ENCODE measurements at places on chromosomes 16 and 17. TPM values are rescaled to one million over a fixed set of nuclear protein-coding genes. Genes with fewer than 3 reads are reported as not detected.
A peak's percentile ranks its signal among the peaks of the same experiment; 100 is the strongest.

Gene JPH3
- total RNA-seq, result 15.3 TPM

DNA sequence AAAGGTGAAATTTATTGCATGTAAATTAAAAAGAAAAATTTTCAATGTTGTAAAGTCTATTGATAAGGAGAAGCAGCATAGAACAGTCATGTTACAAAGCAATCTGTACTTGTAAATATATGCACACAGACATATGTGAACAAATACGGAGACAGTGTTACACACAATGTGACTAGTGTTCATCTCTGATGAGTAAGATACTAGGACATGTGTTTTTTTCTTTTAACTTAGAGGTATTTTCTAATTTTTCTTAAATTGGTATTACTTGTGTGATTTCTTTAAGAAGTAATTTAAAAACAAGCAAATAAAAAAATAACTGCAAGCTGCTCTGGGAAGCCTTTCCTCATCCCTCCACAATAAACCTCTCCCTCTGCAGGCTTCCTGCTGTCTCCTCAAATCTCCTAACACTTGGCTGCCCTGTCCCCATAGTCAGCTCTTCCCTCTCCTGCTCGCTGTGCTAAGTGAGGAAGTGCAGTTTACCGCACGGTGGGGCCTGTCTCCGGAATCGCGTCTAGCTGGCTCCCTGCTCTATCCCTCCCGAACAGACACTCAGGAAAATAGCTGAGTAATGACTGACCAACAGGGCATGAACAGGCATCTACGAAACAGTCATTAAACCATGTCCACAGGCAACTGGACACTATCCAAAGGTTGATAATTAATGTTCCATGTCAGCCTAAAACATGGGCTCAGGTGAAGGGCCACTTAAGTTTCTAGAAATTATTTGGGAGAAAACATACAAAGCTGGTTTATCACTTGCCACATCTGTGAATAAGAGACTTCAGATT is 35.9 kb downstream of the CMTM4 start:
- peak; percentile 100 for ATAC-seq

GRCh38 chr17:48679385-48680096 is 42.8 kb downstream of the PRAC1 start:
- ATAC-seq, result no peak

DNA sequence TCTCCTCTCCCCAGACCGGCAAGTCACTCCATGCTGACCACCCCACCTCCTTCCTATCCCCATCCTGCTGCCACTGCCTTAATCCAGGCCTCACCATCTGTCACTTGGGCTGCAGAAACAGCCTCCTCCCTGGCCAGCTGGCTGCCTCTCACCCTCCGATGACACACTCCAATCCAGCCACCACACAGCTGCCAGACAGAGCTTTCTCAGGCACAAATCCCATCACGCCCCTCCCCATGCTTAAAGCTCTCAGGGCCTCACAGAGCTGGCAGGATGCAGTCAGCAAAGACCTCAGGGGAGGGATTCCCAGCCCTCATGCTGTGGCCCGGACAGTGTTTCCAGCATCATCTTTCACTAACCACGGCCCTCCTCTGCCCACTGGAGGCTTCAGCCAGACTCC is 13.7 kb downstream of the CAMKK1 start:
- ATAC-seq, result peak; percentile 95

GRCh38 chr17:50478391-50479381 is at the start of gene RSAD1:
TSS of gene RSAD1 (plus strand) at chr17:50478860. CDS start at chr17:50478885, 25 bp downstream.
- peak; percentile 93 for ATAC-seq

DNA sequence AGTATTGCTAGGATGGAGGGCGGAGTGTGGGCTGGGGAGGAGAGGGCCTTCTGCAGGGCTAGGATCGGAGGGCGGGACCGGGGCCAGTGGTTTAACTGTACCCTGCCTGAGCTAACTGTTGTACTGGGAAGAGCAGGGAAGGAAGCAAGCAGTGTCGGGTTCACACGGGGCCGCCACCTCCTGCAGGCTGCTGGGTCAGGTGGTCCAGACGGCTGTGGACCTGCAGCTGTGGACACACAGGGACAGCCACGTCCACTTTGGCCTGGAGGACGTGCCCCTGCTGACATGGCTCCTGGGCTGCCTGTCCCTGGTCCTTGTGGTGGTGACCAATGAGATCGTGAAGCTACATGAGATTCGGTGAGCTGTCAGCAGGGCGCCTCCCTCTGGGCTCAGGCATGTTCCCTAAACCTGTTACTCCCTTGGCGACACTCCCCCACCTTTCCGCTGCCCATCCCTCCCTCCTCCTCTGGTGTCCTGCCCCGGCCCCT is 16.6 kb downstream of the CASKIN2 start:
- no peak for ATAC-seq

DNA sequence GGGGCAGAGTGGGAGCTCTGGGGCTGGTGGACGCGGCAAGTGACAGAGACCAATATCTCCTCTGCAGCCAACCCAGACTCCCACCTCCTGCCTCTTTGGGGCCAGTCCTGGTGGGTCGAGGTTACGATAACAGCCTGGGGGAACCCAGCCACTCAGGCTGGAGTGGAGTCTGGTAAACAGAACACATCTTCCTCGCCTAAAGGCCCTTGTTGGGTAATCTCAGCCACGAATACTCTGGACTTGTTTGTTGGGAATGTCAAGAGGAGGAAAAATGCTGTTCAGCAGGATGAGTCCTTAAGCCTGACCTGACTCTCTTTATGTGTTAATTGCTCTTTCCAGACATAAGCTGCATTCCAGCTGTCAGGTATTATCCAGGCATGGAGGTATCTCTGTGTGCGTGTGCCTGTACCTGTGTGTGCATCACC is 8.0 kb upstream of the SPNS2 start:
- ATAC-seq, result no peak

Gene KRTAP3-2
- not detected for total RNA-seq
